ENCODE measurements at places on chromosomes 6 and 20.

DNA sequence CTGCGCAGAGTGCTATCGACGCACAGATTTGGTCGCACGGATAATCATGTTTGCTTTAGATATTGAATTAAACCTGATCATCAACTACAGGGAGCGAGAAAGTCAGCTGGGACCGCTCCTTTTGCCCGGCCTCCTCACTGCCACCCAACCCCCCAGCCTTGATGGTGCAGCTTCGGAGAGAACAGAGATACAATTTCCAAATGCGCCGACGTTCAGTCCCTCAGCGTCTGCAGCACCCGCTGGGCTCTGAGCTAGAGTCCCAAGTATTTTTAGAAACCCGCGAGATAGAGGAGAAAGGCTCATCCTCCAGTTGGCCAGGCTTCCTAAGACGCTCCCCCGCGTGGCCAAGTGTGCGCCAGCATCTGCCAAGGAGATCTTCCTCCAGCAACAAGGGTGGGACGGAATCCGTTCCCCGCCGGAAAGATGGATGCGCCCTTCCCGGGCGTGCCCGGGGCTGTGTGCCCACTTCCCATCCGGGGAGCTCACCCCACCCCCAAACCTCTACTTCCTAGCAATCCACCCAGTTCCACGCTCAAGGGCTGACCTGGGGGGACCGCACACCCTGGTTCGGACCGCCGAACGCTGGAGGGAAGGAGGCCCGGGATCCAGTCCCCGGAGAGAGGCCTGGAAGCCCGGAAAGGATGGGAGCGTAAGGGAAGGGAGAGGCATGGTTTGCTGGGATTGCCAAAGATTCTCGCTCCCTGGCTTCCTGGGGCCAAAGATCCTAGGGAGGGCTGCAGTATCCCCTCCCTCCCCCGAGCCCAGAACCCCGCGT, 4.1 kb downstream of the NKX2-2 start:
- peak; percentile 53 for DNase-seq

DNA sequence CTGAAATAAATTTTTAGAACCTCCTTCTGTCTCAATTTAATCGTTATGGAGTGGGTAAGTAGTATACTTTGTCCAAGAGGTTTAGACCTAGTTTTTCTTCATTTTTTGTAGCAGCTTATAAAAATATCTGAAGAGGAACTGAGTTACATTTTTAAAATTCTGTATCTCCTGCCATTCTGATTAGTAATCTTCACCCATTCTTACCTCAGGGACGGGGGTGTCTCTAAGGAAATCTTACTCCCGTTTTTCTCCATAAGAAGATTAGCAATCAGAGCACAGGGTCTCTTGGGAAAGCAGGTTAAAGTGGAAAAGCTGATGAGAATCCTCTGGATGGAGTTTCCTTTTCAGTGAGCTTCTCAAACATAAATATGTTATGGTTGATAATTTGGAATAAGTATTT, 259.3 kb upstream of the FAM83B start:
- DNase-seq: no peak

- peak; percentile 47 for DNase-seq
Measured at GRCh38 chr20:37519508-37520418, 1.3 kb upstream of the NNAT start.

DNA sequence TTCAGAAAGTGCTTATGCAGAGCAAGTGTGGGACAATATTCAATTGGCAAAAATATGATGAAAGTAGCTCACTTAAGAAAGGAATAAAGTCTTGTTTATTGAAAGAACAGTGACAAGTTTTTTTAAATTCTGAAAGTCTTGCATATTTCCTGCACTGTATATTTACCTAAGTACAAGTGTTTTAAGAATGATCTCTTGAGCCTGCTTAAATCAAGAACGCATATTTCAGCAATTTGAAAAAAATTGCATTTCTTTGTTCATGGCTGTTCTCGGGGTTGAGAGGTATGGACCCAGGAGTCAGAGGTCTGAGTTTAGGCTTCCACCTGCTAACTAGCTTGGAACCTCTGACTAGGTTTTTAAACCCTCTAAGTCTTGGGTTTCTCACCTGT, 27.4 kb downstream of the SLC22A3 start:
- DNase-seq: no peak

Measured in hematopoietic multipotent progenitor cell treated with erythropoietin and hydrocortisone succinate and interleukin-3 and kit ligand, for 4 days (in vitro differentiated cells).